ENCODE measurements at places on chromosomes 5 and 9. TPM values are rescaled to one million over a fixed set of nuclear protein-coding genes. Genes with fewer than 3 reads are reported as not detected.

The GBGT1 gene
- total RNA-seq: 2.4 TPM

The SLC46A2 gene
- total RNA-seq: not detected

The CFAP157 gene
- total RNA-seq: not detected

DNA sequence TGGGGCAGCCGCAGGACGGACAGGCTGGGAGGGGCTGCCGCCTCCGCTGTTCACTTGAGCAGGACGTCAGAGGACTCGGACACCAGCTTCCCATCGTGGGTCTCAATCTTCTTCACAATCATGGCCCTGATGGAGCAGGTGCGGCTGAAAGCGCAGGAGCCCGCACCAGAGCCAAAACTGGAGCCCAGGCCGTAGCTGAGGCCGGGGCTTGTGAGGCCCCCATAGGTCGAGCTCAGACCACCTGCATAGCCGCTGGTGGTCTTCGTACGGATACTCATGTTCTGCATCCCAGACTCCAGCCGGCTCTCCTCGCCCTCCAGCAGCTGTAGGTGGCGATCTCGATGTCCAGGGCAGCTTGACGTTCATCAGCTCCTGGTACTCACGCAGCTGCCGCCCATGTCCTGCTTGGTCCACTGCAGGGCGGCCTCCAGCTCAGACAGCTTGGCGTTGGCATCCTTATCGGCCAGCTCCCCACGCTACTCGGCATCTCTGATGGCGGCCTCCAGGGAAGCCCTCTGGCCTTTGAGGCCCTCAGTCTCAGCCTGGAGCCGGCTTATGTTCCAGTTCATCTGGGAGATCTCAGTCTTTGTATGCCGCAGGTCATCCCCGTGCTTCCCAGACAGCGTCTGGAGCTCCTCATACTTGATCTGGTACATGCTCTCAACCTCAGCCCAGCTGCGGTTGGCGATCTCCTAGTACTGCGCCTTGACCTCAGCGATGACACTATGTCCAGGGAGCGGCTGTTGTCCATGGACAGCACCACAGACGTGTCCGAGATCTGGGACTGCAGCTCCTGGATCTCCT, 43.7 kb upstream of the DEPDC1B start:
- peaks cover 7% of the 10 kb centered on the region for H3K27me3 ChIP-seq
- no peak overlapping the region for H3K27ac ChIP-seq
- H3K36me3 ChIP-seq: no peaks in the 10 kb centered on the region

- H3K4me3 ChIP-seq: no peak overlapping the region
- no peak overlapping the region for H3K27ac ChIP-seq
- no peaks in the 10 kb centered on the region for H3K4me1 ChIP-seq
- no peaks in the 10 kb centered on the region for H3K36me3 ChIP-seq
Measured at GRCh38 chr9:1154739-1155138, 104.6 kb downstream of the DMRT2 start.

GRCh38 chr5:91026466-91026865, 356.7 kb downstream of the ARRDC3 start:
- peaks cover 14% of the 10 kb centered on the region for H3K27me3 ChIP-seq
- H3K27ac ChIP-seq: no peak overlapping the region
- H3K4me3 ChIP-seq: no peak overlapping the region
- H3K36me3 ChIP-seq: no peaks in the 10 kb centered on the region
- no peaks in the 10 kb centered on the region for H3K4me1 ChIP-seq
- DNase-seq: no peak
